Left kidney (tissue), 8 donors: ENCODE measurements at places on chromosomes 3 and 15.
A peak's percentile ranks its signal among the peaks of the same experiment; 100 is the strongest.

- no peak for DNase-seq
These were observed 31.0 kb downstream of the IQCB1 start for GRCh38 chr3:121803771-121804320.

- DNase-seq, result no peak
These were observed 325.2 kb upstream of the NR2E3 start for GRCh38 chr15:71485094-71485693.

DNA sequence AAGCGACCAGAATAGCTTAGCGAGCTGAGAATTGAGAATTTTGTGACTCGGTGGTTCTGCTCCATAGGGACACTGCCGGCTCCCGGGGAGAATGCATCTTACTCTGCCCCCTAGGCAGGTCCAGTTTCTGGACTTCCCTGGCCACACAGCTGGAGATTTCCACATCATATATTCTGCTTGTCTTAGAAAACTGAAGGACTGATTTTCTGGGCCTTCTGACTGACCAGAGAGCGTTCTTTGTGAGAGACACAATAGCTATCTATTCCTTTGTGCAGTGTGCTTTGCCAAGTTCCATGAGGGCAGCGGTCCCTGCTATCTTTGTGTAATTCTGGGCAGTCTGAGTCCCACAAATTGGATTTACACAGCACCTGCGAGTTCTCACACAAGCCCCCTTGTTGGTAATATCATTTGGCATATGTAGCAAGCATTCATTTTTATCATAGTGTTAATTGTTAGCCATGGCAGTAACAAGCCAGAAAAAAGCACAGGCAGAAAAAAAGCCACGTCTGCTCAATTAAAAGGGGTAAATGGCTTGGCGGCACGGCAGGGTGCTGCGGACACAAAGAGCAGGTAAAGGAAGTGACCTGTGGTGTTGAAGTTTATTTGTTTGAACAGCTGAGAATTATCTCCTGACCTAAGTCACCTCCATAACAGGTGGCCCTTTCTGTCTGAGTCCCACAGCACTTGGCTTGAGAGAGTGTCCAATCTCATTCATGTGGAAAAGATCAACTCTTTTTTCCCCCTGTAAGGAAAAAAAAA lies 688.7 kb downstream of the TUSC7 start:
- DNase-seq, result no peak

DNA sequence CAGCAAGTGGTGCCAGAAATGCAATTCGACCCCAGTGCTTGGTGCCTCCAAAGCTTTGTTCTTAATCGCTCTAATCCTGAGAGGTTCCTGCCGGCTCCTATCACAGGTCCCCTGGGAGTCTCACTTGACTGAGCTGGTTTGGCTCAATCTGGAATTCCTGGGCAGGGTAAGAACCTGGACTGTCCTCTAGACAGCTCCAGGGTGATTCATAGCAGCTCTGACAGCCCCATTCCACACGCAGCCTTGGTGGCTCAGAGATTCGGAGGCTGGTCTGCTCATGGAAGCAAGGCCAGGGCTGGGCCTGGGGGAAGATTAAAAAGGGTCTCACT lies 37.9 kb downstream of the MYO5C start:
- DNase-seq, result no peak

DNA sequence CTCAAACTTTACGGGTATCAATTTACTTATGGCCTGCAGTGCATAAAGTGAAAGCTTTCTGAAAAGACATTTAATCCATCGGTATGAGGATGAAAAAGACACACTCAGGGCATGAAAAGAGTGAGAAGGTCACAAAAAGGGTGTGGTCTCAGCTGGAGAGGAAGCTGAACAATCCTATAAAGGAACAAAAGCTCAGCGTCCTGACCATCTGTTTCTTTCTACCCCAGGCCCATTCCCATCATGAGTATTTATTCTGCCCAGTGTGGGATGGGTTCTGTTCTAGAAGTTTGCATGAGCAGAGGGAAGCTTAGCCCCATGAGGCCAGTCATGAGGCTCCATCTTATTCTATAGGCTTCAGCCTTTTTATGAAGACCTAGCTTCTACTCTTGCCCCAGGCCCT lies 144.6 kb downstream of the LPP start:
- no peak for DNase-seq

DNA sequence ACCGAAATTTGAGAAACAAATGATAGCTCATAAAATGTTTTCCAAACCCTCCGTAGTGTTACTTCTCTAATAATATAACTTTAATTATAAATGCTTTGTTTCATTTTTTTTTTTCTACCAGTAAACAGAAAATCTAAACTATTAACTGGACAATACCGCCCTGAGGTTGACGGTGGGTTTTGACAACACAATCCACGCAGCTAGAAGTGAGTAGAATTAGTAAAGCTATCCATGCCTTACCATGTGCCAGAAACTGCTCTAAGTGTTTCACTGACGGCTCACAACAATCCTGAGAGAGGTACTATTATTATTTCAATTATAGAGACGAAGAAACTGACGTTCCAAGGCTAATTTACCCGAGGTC lies 410 bp downstream of the NDUFAF1 start:
- DNase-seq, result no peak

GRCh38 chr15:86115145-86115801 lies 35.6 kb downstream of the AGBL1 start:
- DNase-seq, result no peak

DNA sequence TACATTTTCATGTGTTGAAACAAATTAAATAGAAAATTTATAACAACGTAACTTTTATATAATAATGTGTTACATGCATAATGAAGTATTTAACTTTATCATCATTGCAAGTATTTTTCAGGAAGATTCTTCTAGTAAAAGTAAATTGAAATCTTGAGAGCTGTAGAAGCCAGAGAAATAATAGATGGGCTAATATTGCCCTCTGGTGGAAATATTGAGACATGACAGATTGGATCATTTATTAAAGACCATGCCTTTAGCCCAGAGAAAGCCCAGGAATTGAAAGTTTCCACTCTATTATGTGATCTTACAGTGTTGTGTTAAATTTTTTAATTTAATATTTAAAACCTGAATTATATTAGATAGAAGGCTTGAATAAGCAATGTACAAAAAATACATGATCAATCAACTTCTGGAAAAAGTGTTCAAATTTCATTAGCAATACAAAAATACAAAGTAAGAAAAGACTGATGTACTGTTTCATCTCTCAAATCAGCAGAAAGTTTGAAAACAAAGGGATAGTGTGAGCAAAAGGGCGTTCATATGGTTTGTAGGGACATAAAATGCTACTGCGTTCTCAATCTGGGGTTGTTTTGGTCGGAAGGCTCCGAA lies 52.7 kb upstream of the SPTSSB start:
- DNase-seq, result peak; percentile 57

DNA sequence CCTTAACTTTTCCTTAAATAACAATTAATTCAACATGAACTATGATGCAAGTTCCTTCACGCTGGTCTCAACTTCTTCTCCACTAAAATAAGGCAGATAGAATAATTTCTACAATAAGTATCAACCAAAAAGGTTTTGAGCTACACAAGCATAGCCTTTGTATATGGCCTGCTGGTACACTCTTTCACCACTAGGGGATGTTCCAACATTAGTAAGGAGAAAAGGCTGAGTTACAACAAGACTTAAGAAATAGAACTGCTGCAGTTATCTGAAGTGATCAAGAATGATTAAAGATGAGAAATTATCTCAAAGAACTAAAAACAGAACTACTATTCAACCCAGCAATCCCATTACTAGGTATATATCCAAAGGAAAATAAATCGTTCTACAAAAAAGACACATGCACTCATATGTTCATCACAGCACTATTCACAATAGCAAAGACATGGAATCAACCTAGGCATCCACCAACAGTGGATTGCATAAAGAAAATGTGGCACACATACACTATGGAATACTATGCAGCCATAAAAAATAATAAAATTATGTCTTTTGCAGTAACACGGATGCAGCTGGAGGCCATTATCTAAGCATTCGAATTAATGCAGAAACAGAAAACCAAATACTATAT lies 14.4 kb downstream of the ATP13A3 start:
- DNase-seq, result peak; percentile 60

DNA sequence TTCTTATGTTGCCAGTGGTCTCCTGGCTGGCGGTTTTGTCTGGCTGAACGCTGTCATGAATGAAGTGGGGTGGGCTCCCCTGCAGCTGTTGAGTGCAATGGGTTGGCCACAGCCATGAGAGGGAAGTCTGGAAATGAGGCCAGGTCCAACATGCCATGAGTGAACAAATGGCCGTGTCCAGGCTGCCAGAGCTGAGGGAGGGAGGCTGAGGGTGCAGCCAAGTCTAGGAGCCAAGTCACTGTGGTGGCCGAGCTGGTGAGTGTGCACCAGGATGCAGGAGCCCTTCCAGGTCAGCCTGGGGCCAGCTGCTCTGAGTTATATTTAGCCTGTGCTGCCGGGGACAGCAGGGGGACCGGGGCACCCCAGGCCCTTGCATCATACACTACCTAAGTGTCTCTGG lies 24.7 kb upstream of the PRR23E start:
- DNase-seq, result no peak

DNA sequence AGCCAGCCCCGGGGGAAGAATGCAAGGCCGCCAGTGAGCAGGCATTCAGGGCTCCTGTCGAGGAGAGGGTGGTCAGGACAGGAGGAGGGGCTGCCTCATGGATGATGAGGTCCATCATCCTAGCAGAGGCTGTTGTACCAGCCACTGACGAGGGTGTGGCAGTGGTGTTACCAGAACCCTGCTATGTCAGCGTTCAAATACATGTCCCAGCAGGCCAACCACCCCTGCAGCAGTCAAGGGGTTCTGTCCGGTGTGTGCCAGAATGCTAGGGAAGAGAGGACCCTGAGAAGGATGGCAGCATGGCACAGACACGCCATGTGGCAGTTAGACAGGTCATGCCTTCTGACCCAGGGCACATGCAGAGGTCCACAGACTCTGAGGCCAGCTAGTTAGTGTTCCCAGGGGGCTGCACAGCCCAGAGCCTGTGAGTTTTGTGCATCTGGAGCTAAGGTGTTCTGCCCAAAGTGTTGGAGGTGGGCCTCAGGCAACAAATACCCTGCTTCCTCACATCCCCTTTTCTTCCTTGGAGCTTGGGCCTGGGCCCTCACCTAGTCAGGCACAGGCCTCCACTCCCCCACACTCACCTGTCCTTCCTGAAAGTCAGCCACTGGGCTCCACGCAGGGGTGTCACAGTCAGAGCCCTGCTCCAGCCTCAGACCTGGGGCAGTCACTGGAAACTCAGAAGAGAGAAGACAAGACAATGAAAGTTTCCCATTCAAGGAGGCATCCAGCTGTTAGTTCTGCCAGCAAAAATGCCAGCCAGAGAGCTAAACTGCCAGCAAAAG lies 7.8 kb downstream of the PAK6 start:
- no peak for DNase-seq

DNA sequence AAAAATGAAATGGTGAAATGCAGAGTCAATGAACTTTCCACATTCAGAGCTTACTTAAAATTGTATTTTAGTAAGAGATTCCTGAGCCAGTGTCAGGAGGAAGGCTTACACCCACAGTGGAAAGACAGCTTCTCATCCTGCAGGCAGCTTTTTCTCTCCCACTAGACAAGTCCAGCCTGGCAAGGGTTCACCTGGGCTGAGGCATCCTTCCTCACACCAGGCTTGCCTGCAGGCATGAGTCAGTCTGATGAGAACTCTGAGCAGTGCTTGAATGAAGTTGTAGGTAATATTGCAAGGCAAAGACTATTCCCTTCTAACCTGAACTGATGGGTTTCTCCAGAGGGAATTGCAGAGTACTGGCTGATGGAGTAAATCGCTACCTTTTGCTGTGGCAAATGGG lies 3.1 kb downstream of the CCR4 start:
- no peak for DNase-seq

GRCh38 chr3:152497457-152497856 lies 228.7 kb downstream of the MBNL1 start:
- DNase-seq, result no peak

DNA sequence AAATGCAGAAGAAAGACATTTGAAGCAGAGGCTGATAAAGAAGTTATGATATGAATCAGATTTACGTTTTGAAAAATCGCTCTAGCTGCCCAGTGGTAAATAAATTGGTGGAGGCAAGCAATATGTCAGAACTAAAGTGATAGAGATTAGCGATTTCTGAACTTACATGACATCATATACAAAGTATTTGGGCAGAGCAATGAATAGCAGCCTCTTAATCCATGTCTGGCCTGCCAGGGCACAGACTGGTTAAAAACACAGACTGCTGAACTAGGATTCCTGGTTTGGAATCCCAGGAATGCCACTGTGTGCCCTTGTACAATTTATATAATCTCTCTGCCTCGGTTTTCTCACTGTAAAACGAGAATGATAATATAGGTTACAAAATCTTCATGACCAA lies 243.1 kb upstream of the SETMAR start:
- DNase-seq, result no peak

- no peak for DNase-seq
These were observed 7.2 kb upstream of the TIMP4 start for GRCh38 chr3:12165909-12166308.

GRCh38 chr3:169479314-169479939 lies 184.1 kb downstream of the MECOM start:
- DNase-seq, result no peak

GRCh38 chr15:63968700-63969099 lies 77.6 kb downstream of the DAPK2 start:
- DNase-seq, result no peak

DNA sequence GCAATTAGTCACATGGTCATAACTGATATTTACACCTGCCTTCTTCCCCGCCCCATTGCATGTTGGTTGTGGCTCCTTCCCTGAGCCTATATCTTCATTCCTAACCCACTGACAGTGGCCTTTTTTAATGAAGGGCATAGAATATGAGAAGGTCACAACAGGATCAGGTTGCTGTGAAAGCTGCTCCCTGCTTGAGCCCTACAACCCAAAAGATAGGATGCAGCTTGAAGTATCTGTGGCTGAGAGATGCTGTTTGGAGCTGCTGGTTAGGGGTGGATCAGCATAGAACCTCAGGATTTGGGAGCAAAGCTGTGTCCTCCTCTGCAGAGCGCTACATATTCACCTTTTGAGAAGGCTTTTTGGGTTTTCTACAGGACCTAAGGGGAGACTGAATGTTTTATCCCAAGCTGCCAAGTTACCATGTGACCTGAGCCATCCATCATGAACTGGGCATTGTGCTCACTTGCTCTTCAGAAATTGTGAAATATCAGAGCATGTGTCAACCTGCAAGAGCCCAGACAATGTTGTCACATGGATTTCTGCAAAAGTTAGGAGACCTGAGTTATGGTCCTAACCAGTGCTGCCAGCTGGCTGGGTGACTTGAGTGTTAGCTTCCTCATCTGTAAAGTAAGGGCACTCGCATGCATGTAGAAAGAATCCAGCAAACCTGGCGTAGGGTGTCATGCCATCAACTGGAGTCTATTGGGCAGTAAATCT lies 49.8 kb upstream of the ARL8B start:
- DNase-seq, result no peak

DNA sequence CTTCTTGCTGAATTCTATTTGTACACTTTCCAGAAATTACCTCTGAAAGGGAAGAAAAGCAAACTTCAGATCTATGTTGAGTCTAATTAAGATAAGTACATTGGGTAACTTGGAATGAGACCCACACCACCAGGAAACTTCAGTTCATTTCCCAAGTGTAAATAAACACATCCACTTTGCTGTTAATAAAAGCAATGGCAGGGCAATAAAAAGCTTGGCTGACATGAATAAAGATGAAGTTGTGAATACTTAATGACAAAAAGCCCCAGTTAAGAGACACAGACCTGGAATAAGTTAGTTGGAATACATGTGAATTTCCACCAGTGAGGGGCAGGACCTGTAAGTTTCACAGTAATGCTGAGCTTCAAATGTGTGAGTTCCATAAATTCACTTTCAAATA lies 83.3 kb downstream of the MEX3B start:
- DNase-seq, result no peak
